BJ (cell line): ENCODE measurements at places on chromosomes 2 and 18. TPM values are rescaled to one million over a fixed set of nuclear protein-coding genes. Genes with fewer than 3 reads are reported as not detected.

Gene LBX2
- 0.37 and 0.61 TPM in 2 replicates for polyA plus RNA-seq

- no peak for DNase-seq
Measured at GRCh38 chr2:69950241-69950640, 11.2 kb downstream of the ASPRV1 start.

DNA sequence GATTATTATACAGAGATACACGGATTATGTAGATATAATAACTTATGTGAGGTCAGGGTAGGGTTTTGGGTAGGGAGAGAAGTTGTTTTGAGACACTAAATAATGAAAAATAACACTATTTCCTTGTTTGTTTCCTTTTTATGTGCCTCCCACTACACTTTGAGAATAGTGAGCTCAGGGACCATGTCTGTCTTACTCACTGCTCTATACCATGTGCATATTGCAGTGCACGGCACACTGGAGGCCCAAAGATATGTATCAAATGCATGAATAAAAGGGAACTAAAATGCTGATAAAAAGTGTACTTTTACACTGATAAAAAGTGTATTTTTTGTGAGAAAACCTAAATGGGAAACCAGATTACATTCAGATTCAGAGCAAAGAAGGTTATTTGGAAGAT is 151.4 kb upstream of the NABP1 start:
- DNase-seq = no peak

- no peak for DNase-seq
Measured at GRCh38 chr2:180660881-180661685, 319.3 kb upstream of the UBE2E3 start.

DNA sequence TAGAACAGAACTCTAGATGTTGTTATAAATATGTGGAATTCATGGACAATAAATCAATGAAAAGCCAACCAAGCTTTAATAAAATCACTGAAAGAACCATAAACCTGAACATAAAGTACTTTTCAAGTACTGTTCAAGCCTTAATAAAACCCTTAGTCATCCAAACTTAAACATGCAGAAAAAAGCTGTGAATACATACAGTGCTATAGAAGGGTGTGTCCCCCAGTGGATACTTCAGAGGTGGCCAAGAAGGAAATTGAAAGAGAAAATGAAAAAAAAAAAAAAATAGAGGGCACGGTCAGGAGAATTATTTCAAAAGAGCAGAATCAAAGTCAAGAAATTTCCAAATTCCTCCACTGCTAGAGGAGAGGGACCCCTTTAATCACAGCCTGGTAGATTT is 141.1 kb downstream of the SP100 start:
- DNase-seq = no peak

- DNase-seq = no peak
Measured at GRCh38 chr2:239569401-239570090, 168.7 kb upstream of the HDAC4 start.

DNA sequence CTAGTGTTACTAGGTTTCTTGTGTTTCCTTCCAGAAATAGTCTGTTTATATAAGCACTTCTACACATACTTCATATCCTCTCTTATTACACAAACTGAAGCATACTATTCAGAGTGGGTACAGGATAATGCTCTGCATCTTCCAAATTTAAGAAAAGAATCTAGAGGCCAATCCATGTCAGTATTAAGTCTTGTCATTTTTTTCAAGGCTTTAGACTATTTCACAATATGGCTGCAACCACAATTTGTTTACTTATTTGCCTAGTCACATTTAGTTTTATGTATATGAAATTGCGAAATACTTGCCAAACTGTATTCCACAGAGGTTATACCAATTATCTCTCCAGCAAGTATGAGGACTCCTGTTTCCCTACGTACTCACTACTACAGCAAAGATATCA is 27.9 kb downstream of the IWS1 start:
- DNase-seq = peak; percentile 9

GRCh38 chr2:233422050-233422639 is 67.9 kb downstream of the DGKD start:
- DNase-seq = no peak

- no peak for DNase-seq
Measured at GRCh38 chr2:65727381-65727780, 295.0 kb upstream of the SPRED2 start.
